RCC 7860 (cell line): ENCODE measurements at places on chromosomes 7 and 10.

DNA sequence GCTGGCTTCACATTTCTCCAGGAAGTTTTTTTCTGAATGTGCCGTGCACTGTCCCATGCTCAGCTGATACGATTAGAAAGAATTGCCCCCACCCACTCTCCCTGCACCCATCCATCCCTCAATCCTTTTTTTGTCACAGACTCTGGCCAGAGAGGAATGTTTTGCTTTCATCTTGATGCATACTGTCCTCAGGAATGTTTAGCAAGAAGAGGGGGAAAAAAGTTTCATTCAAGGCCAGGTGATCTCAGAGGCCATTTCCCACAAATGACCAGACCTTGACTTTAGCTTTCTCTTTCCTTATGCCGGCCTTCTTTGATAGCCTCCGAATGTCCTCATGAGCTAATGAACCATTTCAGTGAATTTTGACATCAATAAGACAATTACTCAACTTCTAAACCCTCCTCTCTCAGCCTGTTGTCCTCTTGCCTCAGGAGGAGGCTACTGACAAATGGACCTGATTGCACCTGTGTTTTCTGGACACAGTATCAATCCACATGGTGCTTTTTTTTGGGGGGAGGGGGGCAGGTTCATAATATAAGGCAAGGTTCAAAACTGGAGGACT is 105.0 kb upstream of the KLF6 start:
- DNase-seq, result peak; percentile 96

DNA sequence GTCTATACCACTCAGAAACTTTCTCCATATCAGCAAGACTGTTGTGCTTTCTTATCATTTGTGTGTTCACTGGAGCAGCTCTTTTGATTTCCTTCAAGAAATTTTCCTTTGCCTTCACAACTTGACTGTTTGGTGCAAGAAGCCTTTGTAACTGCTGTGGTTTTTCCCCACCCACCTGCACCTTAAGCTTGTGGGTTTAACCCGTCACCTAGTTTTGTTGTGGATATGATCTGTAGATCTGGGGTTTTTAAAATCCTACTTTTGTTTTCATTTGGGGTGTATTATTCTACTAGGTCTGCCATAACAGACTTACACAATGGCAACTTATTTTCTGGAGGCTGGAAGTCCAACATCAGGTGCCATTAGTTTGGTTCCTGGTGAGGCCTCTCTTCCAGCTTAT is 30.5 kb upstream of the CHST3 start:
- DNase-seq, result no peak

GRCh38 chr10:63494951-63495350 is 26.2 kb upstream of the REEP3 start:
- no peak for DNase-seq

DNA sequence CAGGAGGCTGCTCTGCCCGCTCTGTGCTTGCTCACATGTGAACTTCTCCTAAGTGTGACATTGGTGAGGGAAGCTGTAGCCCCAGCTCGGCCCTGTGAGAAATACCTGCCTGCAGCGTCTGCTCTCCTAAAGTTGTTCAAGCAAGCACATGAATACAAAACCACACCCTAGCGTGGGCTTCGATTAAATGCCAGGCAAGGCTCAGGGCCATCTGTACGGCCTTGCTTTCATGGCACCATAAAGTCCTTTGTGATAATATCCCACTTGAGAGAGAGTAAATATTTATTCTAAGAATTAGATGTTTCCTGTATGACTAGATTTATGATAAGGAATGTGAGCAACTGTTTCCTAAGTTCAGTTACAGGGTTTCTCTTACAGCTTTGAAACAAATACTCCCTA is 262.8 kb upstream of the KLF14 start:
- no peak for DNase-seq

DNA sequence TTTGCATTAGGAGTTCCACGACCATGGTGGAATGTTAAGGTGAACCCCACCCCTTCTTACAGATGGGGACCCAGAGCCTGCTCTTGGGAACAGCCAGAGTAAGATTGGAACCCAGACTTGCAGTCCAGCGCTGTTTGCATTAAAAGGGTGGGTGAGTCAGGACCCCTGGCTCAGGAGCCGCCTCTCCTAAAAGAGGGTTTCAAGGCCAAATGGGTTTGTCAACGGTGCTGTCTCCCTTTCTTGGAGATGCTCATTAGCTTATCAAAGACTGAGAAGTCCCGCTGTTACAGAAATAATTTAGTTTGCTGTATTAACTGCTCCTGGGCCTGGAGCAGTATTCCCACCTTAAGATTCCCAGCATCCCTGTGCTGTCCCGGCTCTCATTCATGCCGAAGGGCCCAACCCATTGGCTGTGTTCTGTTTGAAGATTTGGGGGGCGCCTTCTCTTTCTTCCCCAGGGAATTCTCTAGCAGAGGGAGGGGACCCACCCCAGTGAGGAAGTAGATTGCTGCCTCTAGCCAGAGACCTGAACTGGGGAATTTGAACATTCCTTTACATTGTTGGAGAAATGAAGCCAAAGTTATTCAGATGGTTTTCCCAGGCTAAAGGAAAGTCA is 1.8 kb downstream of the MARVELD1 start:
- no peak for DNase-seq
